Stimulated activated CD8-positive, alpha-beta memory T cell treated with anti-CD3 and anti-CD28 coated beads, Interleukin-2, amount 100 ng/mL, for 1 hour (primary cell): ENCODE measurements at places on chromosomes 5 and 9.

- no peak for DNase-seq
Measured at GRCh38 chr5:40847525-40847924, 6.4 kb downstream of the CARD6 start.

DNA sequence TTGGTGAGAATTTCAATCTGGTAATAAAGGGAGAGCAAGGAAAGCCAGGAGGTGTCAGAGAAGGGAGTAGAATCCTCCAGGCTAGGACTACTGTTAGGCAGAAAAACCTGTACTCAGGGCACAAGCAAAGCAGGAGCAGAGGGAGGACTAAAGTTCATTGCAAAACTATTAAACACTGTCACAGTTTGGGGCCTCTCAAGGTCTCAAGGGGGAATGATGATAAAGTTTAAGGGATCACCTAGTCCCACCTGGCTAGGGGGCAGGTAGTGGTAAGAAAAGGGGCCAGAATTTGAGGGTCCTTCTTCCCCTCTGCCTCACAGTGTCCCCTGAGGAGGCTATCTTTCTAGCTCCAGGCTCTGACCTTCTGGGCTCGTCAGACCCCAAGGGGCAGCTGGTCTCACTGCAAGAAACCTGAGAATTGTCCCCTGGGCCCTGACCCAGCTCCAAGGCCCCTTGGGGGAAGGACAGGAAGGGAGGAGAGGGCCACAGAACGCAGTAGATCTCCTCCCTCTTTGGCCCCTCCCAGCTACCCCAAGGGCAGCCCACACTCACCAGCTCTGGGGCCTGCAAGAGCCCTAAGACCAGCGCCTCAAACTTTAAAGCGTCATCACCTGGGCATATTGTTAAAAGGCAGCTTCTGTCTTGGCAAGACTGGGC lies 974 bp downstream of the CCDC69 start:
- DNase-seq = no peak

DNA sequence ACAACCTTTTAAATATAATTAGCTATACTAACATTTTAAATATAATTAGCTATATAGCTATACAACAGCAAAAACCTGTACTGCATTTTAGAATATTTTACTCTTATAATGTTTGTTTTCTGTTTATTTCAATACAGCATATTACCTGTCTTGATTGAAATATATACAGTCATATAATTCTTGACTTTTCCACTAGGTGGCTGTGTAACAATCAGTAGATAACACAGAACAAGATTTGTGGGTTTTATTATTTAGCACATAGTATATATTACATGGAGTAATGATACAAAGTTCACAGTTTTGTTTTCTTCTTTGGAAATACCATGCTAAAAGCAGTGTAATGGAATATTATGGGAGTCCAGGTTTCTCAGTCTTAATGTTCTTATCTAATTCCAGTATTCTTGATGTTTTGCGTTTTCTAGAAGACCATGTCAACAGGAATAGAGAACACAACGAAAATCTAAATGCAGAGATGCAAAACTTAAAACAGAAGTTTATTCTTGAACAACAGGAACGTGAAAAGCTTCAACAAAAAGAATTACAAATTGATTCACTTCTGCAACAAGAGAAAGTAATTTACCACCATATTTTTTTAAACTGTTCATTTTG lies 13.3 kb downstream of the HMMR start:
- no peak for DNase-seq

DNA sequence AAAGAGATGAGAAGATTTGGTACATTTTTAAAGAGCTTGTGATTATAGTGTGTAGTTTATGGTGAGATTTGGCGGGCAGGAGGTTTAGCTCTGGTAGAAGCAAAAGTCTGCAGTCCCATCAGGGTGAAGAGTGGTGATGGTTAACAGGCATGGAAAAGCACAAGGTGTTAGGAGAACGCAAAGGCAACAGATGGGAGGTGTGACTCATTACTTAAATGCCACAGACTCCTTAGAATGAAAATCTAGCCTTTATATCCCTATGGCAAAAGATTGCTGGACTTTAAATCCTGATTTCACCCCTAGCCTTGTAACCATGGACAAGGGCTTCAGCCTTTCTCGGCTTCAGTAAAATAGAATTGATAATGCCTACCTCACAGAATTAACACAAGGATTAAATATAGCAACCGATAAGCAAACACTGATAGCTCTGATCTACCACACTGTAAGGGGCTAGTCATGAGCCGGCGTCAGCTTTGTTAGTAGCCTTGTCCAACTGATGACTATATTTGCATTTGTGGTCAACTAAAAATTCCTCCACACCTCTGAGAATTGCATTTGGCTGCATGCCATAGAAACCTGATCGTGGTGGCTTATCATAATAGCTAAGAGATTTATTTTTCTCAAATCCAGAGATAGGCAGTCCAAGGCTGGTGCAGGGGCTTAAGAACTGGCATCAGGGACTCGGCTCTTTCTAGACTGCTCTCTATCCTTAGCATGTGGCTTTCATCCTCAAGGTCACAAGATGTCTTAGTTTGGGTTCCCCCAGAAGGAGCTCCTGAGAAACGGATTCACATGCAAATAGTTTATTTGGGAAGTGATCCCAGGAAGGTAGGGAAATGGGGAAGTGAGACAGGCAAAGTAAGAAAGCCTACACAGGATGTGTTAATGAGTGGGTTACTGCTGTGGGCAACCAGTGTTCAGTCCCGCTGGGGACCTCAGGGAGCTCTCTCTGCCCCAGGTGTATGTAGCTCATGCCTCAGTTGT lies 19.6 kb downstream of the MFAP3 start:
- DNase-seq = no peak

GRCh38 chr5:172896465-172896864 lies 62.4 kb downstream of the ERGIC1 start:
- DNase-seq = no peak
